Femur (tissue), 1 donor: ENCODE measurements at places on chromosomes 13 and 19.

DNA sequence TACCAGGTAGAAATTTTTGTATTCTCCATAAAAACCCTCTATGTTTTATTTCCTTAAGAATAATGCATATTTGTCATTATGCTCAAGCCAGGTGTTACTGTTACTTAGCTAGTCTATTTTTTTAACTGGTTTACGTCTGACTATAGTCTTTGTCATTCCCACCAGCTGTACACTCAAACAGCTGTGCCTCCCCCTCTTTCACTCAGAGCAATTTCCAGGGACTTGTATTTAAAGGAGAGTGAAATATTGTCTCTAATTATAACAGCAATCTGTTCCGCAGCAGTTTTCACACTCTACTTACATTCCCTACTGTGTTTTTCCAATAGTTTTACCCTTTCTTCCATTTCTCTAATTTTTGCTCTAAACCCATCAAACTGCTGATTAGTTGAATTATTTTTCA is 813.6 kb upstream of the MIR17HG start:
- no peak for DNase-seq

DNA sequence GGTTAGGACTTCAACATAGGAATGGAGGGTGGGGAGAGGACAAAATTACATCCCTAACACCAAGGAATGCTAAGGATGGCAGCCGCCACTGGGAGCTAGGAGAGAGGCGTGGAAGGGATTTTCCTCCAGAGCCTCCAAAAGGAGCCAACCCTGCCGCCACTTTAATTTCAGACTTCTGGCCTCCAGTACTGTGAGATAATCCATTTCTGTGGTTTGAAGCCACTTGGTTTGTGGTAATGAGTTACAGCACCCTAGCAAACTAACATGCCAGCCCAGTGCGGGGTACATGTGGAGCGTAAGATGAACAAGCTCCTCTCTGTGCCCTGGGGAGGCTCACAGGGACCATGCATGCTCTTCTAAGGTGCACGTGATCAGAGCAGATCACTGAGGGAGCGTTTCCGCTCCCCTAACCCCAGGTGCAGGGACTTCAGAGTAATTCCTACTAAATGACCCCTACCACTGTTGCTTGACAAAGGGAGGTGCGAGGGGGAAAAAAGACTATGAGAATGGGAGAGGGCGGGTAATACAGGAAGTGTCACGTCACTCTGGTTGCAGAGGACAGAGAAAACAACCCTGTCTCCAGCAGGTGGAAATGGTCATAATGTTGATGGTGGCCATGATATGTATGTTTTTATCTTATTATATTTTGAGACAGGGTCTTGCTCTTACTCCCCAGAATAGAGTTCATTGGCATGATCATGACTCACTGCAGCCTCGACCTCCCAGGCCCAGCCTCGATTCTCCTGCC is 12.0 kb downstream of the FPR1 start:
- DNase-seq, result no peak

GRCh38 chr19:50505856-50506611 is 5.0 kb downstream of the JOSD2 start:
- no peak for DNase-seq

GRCh38 chr19:11252665-11253355 is 9.5 kb downstream of the DOCK6 start:
- DNase-seq, result no peak

DNA sequence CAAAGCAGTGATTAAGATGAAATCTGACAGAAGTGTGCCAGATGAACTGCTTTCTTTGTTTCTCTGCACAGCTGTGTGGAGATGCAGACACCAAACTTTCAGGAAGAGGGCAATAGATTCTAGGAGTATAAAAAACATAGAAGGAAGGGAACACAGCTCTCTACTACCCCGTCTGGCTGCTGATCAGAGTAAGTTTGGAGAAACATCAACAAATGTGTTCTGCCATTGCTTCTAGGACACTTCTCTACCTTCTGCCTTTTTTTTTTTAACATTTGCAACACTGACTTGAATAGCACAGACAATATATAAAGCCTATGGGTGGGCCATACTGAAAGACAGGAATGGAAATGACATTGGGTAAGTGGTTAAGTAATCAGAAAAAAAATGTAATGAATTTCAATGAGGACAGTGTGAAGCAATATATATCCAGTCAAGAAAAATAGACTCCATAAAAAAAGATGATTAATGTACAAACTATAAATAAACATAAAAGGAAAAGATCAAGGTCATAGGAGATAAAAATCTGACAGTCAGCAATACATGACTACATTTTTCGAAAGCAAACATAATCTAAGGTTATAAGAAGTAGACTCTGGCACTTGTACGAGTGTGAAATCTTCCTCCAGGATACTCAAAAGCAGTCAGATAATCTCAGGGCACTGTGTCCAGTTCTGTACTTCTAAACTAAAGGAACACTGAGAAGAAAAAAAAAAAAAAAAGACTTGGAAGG is 21.4 kb downstream of the NUFIP1 start:
- no peak for DNase-seq

- DNase-seq, result no peak
These were observed 18.7 kb downstream of the CAPS start for GRCh38 chr19:5932609-5933262.

- no peak for DNase-seq
These were observed 7.7 kb downstream of the RB1 start for GRCh38 chr13:48311223-48311622.

DNA sequence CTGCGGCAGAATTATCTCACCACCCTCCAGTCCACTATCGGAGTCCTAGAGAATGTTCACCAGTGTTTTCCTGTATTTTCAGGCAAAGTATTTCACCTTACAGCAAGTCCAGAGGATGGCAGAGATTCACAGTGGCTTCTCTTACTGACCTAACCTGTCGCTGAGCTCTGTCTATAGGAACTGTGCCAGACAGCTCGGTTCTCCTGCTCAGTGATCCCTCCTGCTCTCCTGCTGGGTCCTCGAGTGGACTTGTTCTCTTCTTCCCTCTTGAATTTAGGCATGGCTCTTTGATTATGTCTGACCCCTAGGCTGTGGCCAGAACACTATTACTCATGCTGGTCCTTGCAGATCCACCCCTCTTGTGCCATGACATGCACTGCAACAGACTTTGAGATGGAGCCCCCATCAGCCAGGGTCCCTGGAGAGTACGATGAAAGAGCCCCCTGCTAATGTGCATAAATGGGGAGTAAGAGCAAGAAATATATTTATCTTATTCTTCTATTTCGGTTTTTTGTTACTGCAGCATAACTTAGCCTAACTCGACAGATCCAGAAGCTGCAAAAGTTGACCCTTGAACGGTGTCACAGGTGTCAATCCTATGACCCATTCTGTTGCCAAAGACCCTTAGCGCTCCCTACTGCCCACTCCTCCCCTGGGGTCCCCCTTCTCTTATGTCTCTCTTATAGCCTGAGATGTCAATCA is 439.4 kb downstream of the ZNF536 start:
- no peak for DNase-seq

GRCh38 chr13:76937281-76937820 is 11.0 kb upstream of the ACOD1 start:
- DNase-seq, result peak; percentile 71

GRCh38 chr13:62710787-62711186 is 1295.1 kb upstream of the PCDH20 start:
- no peak for DNase-seq

- DNase-seq, result no peak
These were observed 9.6 kb upstream of the SLC15A1 start for GRCh38 chr13:98761986-98762616.

DNA sequence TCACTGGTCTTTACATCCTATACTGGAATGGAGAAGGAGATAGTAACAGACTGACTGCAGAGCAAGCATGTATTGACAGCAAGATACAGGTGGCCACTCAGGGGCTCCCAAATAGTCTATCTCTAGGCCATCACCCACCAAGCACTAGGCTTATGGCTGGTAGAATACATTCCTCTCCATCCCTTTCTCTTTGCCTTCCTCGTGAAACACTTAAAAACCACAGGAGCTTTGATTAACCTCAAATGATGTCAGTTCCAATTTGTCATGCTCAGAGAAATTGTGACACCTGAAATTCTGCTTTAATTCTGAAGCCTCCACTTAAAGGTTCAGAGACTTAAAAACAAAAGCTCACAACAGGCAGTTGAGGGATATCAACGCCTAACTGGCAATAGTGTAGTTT is 17.2 kb downstream of the ENOX1 start:
- no peak for DNase-seq

DNA sequence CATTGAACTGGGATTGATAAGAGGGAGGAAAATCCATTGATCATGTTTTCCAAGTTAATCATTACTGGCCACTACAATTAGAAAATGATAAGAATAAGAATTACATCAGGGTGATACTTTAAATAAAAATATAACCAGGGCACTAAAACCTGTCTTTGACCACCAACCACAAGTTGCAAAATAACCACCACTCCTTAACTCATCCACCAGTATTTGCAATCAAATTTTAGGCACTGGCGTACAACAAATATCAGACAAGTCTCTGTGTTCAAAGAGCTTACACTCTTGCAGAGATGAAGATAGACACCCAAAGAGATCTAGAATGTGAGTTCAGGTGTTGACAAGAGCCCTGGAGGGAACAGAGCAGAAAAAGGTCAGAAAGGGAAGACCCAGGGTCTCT is 514 bp downstream of the CEACAM3 start:
- DNase-seq, result no peak

GRCh38 chr19:35209646-35210045 is 18.9 kb downstream of the FAM187B start:
- no peak for DNase-seq

DNA sequence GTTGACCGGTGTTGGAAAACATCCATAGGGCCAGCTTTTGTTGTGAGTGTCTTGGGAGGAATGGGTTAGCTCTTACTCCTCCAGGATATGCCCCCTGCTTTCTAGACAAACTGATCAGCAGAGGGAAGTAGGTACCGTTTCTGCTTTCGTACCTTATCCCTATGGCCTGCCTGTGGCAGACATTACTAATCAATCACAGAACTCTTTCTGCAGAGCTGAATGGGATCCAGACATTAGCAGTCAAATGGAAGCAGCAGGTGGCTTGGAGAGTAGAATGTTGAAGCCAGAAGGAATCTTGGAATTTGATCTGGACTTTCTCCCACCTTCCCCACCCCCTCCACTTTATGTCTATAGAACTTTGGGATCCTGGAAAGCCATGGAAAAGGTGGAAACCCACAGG is 17.1 kb downstream of the NWD1 start:
- no peak for DNase-seq

- DNase-seq, result no peak
These were observed 1.2 kb upstream of the SPATA13 start for GRCh38 chr13:24159357-24159756.

DNA sequence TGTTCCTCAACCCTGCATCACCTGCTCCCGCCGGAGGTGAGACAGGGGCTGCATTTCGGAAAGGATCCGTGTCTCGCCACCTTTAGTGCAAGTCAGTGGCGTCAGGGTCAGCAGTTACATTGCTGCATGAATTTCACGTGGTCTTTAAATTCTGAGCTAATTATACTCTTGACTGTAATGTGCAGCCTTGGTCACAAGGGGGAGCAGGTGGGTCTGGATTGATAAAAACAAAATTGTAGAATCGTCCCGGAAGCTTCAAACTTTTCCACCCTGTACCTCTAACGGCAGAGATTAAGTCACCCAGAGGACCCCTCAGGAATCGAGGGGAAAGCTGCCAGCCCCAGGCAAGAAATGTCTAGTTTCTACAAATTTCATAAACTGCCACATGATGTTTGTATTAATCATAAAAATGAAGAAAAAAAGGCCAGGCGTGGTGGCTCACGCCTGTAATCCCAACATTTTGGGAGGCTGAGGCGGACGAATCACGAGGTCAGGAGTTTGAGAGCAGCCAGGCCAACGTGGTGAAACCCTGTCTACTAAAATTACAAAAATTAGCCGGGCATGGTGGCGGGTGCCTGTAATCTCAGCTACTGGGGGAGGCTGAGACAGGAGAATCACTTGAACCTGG is 20.2 kb downstream of the BBC3 start:
- DNase-seq, result peak; percentile 84

- peak; percentile 40 for DNase-seq
These were observed 919 bp downstream of the VAV1 start for GRCh38 chr19:6773323-6773931.

- DNase-seq, result no peak
These were observed 167.1 kb downstream of the PCDH9 start for GRCh38 chr13:67063036-67063435.

GRCh38 chr19:48982280-48982679 is 10.8 kb downstream of the GYS1 start:
- no peak for DNase-seq

DNA sequence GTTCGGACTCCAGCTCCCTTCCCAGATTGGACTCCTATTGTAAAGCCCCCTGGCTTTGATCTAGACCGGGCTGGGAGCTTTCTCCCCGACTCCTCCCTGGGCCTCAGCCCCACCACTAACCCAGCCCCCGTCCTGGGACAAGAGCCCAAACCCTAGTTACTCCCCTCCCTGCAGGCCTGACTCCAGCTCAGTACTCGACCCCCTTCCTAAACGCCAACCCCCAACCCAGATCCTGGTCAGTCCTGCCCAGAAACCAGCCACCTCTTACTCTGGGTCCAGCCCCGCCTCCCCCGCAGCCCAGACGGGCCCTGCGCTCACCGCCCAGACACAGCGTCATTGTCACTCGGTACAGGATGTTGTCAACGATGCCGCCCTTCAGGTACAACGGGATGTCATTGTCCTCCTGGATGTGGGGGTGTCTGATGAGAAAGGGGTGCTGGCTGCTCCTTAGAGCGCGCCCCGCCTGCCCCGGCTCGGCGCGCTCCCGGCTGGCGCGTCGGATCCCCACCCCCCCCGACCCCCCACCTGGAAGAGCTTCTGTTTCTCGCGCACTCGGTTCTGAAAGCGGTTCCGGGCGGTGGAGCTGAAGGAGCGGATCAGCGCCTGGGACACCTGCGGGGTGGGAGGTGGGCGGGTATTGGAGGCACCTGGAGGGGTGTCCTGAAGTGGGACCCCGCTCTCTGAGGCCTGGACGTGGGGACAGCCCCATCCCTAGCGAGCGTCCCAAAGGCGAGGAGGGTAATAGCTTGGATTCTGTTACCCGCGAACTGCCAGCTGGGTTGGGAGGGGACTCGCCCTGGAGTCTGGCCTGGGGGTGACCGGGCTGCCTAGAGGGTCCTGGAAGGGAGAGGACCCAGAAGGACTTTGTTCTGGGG is 866 bp downstream of the COX7A1 start:
- peak; percentile 85 for DNase-seq

- DNase-seq, result no peak
These were observed 124.1 kb downstream of the DPF1 start for GRCh38 chr19:38099966-38100365.
